ENCODE measurements at places on chromosomes 1 and 21. TPM values are rescaled to one million over a fixed set of nuclear protein-coding genes. Genes with fewer than 3 reads are reported as not detected.

The FAAP20 gene
- total RNA-seq: 60.3 TPM

The KCNJ15 gene
- total RNA-seq: 2.3 TPM

The SELL gene
- 92.7 TPM for total RNA-seq

The SCAMP3 gene
- total RNA-seq: 152 TPM

The DNM3 gene
- 0.42 TPM for total RNA-seq

The SPRR2A gene
- total RNA-seq: not detected

The OR2L13 gene
- not detected for total RNA-seq

The FMOD gene
- 1.9 TPM for total RNA-seq

The SPOCD1 gene
- total RNA-seq: not detected

The GNAT2 gene
- 0.33 TPM for total RNA-seq

The CYP4X1 gene
- not detected for total RNA-seq

The TRPM2 gene
- 9.8 TPM for total RNA-seq

The AK4 gene
- total RNA-seq: 138 TPM

The RAB25 gene
- total RNA-seq: not detected

The S100B gene
- not detected for total RNA-seq

The PANK4 gene
- 55.2 TPM for total RNA-seq

The PWP2 gene
- 16.5 TPM for total RNA-seq

The TPTE gene
- not detected for total RNA-seq

The SPRR2G gene
- total RNA-seq: not detected

The ACTA1 gene
- total RNA-seq: not detected

The ZBTB8OS gene
- total RNA-seq: 54.2 TPM

The LORICRIN gene
- total RNA-seq: not detected

The CHD1L gene
- 72.9 TPM for total RNA-seq

The HRNR gene
- total RNA-seq: not detected

The BSND gene
- not detected for total RNA-seq

The ATP1A4 gene
- not detected for total RNA-seq

The IFT25 gene
- 55.8 TPM for total RNA-seq

The FAM167B gene
- 0.57 TPM for total RNA-seq

The OR2C3 gene
- not detected for total RNA-seq

The ANGPTL7 gene
- total RNA-seq: not detected

The HSD3B1 gene
- total RNA-seq: not detected

The AKNAD1 gene
- not detected for total RNA-seq

The ITPKB gene
- 29.3 TPM for total RNA-seq

The TNFRSF14 gene
- 209 TPM for total RNA-seq

The DNASE2B gene
- total RNA-seq: not detected

The GSTM1 gene
- total RNA-seq: 94.2 TPM

The NKAIN1 gene
- not detected for total RNA-seq

The SLC2A5 gene
- not detected for total RNA-seq

The PTGS2 gene
- total RNA-seq: 1.1 TPM

The MYBPH gene
- total RNA-seq: not detected

The C21orf58 gene
- 28.4 TPM for total RNA-seq

The SFT2D2 gene
- total RNA-seq: 65.7 TPM

The C8A gene
- total RNA-seq: not detected

The SLC5A9 gene
- not detected for total RNA-seq

The MARK1 gene
- not detected for total RNA-seq

The OR14K1 gene
- total RNA-seq: not detected

The RAB29 gene
- total RNA-seq: 29.1 TPM

Measured in activated CD4-positive, alpha-beta T cell treated with anti-CD3 and anti-CD28 coated beads, Interleukin-2, amount 10 ng/mL, durations not matched to agents 24 days and 14 days (primary cell).